Stimulated activated CD4-positive, alpha-beta T cell treated with anti-CD3 and anti-CD28 coated beads, Interleukin-2, amount 100 ng/mL, for 4 hours (primary cell): ENCODE measurements at places on chromosomes 11 and 22.
A peak's percentile ranks its signal among the peaks of the same experiment; 100 is the strongest.

- no peak for DNase-seq
Measured at GRCh38 chr11:92638678-92639077, 330.8 kb upstream of the MTNR1B start.

GRCh38 chr11:82229341-82229740, 504.3 kb downstream of the FAM181B start:
- DNase-seq: no peak

- DNase-seq: no peak
Measured at GRCh38 chr22:28594797-28595462, 84.7 kb downstream of the TTC28 start.

GRCh38 chr22:40463017-40463631, 92.7 kb downstream of the SGSM3 start:
- peak; percentile 16 for DNase-seq

DNA sequence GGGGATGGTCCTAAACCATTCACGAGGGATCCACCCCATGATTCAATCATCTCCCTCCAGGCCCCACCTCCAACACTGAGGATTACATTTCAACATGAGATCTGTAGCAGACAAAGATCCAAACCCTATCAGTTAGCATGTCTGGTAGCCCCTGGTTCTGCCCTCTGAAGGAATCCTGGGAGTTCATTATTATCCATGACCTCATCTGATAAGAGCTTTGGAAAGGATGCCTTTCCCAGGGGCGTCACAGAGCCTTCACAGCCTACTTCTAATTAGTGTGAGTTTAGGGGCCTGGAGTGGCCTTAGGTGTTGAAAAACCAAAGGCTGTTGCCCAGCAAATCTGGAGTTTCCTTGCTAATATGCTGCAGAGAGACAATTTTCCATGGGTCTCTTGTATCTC, 8.6 kb upstream of the EIF3M start:
- no peak for DNase-seq
